ENCODE measurements at places on chromosomes 4 and X.

DNA sequence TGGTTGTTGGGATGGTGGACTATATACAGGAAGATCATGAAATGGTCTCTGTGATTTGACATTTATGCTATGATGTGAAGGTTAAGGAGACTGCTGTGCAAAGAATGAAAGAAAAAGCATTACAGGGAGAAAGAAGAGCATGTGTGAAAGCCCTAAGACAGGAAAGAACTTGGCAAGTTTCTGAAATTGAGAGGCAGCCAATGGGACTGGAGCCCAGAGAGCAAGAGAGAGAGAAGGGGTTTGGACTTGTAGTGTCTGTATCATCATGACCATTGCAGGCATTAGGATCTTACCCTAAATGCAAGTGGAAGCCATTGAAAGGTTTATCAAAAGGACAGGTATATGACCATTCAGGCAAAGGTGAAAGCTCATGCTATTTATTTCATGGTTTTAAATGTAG lies 147.1 kb downstream of the NAA11 start:
- DNase-seq: no peak

DNA sequence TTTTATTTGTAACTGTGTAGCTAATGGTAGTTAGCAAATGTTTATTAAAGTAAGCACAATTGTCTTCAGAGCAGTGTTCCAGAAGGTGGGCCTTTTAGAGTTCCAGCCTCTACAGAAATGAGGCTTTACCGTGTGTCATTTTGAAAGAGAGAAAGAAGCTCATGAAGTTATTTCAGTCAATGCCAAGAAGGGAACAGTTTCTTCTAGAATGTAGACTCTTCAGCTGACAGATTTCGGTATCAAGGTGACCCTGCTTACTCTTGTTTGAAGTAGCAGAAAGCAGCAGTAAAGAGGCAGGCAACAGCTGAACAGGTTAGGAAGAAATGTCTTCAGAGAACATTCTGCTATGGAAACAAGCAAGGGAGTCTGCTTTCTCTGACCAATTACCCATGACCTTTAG lies 93.6 kb downstream of the TASL start:
- no peak for DNase-seq

DNA sequence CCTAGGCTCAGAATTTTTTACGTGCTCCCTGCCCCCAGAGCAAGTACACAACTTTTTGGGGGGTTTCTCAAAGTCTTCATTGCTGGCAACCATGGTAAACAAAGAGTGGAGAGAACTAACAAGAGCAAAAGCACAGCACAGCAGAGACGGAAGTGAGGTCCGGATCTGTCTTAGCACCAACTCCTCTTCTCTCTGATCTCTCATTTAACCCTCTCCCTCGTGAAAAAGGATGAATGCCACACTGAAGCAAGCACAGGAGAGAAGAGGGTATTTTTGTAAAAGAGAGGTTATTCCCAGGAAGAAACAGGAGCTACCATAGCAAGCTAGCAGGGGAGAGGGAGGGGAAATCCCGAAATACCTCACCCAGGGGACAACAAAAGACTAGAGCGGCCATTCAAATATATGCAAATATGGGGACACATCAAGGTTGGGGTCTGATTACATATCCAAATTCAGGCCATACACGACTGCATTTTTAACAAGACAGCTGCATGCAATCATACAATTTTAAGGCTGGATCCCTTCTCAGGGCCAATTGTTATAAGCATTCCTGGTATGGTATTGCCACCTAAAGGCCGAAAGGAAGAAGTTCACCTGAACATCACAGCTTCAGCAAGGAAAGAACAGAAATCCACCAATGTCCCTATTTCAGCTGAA lies 46.6 kb downstream of the CD40LG start:
- DNase-seq: no peak

DNA sequence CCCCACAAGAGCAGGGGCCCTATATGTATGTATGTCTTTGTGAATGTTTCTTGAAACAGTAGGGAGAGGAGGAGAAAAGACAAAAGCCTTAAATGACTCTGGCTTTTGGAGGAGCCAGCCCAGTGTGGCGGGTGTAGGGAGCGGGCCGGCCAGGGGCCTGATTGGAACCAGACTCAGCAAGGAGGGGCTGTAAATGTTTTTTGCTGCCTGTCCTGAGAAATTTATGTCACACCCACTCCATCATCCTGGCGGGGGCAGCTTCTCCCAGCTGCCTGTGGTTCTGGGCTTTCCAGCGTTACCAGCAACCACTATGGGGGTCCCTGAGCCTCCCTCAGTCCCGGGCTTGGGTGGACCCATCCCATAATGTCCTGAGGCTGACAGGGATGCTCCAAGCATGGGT lies 130.8 kb downstream of the PJA1 start:
- DNase-seq: no peak

GRCh38 chr4:119657111-119657611 lies 28.6 kb upstream of the PDE5A start:
- DNase-seq: no peak

DNA sequence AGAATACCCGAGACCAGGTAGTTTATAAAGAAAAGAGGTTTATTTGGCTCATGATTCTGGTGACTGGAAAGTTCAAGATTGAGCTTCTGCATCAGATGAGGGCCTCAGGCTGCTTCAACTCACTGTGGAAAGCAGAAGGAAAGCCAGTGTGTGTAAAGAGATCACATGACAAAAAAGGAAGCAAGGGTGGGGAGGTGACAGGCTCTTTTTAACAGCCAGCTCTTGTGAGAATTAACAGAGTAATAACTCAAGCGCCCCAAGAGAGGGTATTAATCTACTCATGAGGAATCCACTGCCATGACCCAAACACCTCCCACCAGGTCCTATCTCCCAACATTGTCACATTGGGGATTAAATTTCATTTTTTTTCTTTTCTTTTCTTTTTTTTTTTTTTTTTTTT lies 6.3 kb upstream of the YIPF6 start:
- no peak for DNase-seq

GRCh38 chr4:8523766-8524165 lies 56.4 kb upstream of the GPR78 start:
- DNase-seq: no peak

DNA sequence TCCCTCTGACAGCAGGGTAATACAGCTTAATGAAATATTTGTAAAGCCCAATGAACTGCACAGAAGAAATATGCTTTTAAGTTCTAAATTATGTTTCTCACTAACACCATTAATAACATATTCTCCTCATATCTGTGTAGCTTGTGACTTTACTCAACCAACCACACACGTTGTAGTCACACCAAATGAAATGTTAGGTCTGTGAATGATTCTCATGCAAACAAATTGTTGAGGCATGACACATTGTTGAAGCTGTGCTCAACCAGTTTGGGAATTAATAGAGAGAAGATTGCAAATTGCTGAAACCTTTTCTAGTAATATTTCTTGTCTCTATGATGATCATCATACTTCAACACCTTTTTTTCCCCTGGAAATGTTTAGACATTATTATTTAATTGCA lies 645.9 kb downstream of the PCDH7 start:
- DNase-seq: no peak

- DNase-seq: no peak
Observed at GRCh38 chr4:186167605-186168004, 23.8 kb upstream of the CYP4V2 start.

- DNase-seq: no peak
Observed at GRCh38 chr4:14254252-14254651, 626.7 kb upstream of the BOD1L1 start.

DNA sequence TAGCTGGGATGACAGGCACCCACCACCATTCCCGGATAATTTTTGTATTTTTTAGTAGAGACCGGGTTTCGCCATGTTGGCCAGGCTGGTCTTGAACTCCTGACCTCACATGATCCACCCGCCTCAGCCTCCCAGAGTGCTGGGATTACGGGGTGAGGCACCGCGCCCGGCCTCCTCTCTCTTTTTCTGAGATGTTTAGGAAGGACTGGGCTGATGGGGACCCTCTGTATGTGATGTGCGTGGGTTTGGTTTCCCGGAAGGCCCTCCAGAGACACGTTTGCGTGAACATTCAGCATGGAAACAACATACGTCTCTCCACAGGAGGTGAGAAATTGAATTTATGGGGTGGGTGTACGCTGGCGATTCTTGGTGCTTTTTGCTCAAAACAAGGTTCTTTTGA lies 18.6 kb downstream of the SHOX start:
- DNase-seq: no peak

DNA sequence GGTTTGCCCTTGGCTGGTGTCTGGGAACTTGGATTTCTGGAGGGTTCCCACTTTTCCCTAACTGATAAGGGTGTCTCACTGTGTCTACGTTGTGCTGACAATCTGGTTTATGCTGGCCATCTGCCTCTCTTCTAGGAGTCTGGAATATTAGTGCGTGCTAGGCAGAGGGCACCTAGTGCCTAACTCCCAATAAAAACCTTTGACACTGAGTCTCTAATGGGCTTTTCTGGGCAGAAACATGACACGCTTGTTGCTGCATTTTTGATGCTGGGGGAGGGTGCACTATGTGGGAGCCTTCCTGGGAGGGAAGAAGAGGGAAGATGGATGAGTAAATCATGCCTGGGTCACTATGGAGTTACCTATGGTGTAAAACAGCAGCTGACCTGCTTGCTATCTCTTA lies 16.3 kb upstream of the ZNF41 start:
- DNase-seq: no peak

DNA sequence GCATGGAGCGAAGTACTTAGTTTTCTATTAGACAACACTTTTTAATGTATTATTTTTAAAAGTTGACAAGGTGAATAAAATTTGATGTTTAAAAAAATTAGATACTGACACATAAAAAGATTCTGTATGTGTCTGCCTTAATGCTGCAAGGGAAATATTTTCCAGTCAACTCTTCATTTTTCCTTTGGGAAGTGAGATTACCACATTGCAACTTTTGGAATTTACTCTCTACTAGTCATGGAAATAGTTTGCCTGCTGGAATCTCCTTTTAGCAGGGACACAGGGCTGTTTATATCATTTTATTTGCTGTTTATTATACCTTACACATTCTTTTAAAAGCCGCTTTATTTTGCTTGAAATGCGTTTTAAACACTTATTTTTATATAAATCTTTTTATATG lies 135.1 kb downstream of the MID1 start:
- DNase-seq: no peak

GRCh38 chrX:100830547-100830946 lies 10.4 kb downstream of the CSTF2 start:
- DNase-seq: no peak

- no peak for DNase-seq
Observed at GRCh38 chr4:38308728-38309311, 348.6 kb downstream of the PTTG2 start.

GRCh38 chr4:90442619-90443018 lies 315.4 kb downstream of the CCSER1 start:
- no peak for DNase-seq

GRCh38 chr4:76206222-76206942 lies 7.2 kb downstream of the SCARB2 start:
- DNase-seq: no peak

DNA sequence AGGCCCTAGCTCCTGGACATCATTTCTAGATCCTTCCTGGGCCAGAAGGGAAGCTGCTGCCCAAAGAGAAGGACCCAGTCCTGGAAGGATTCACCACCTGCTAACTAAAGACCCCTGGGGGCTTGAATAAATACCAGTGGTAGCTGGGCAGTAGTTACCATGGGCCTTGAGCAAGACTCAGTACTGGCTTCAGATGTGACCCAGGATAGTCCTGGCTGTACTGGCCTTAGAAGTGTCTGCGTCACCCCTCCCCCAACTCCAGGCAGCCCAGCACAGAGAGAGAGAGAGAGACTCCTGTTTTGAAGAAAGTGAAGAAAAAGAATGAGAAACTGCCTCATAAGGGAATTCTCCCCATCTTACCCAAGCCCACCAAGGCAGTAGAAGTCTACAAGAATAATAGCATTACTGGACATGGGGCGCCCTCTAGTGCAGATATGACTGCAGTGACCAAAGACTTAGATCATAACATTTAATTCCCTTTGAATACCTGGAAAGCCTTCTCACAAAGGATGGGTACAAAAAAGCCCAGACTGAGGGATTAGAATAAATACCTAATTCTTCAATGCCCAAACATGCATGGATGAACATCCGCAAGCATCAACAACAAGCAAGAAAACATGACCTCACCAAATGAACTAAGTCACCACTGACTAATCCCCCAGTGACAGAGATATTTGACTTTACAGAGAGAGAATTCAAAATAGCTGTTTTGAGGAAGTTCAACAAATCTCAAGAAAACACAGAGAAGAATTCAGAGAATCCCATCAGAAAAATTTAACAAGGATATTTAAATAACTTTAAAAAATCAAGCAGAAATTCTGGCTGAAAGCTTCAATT lies 171.8 kb downstream of the HNRNPD start:
- DNase-seq: no peak

- DNase-seq: no peak
Observed at GRCh38 chr4:121651597-121651996, 45.2 kb downstream of the ANXA5 start.

DNA sequence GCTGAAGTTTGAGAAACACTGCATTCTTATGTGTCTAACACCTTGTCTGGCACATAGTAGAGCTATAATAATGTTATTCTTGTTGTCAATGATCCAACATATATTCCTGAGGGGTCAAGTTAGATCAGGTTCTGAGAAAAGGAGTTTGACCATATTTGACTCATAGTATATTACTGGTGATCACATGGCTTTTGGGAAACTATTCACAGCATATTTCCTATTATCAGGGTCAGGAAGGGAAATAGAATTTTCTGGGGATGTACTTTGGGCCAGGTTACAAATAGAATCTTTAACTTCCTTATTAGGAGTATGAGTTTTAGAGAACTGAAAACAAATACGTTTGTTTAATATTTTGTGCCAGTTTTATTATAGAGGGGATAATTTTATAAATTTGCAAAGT lies 11.6 kb downstream of the IL15 start:
- no peak for DNase-seq

GRCh38 chr4:113733685-113734084 lies 27.9 kb downstream of the CAMK2D start:
- no peak for DNase-seq

DNA sequence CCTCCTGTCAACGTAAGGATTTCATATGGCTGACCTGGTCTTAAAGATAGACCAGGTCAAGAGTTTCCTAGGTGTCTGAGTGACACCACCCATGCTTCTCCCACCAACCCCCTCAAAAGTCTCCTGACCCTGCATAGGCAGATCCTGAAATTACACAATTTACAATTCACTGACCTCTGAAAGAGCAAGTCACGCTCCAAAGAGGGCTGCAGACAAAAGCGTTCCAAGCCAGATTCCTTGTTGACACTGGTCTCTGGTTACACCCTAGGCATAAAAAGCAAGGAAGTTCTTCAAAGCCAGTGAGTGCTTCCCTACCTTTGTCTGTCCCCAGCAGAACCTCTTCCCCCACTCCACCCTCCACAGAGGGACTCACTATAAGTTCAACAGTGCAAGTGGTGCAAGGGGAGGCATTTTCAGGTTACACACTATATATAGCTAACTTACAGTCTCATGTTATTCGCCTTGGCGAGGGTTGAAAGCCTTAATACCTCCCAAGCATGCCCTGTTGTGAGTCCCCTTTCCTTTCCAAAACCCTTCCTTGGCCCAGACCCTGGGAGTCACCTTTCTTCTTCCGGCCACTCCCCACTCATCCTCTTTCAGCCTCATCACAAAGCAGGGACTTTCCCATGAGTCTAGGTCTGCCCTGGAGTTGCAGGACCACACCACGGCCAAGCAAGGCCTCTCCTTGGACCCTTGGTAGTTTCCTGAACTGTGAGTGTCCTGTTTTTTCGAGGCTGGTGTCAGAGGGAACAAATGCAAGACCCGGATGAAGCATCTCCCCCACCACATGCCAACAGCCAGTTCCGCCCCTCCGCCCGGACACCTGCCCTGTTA lies 58.0 kb upstream of the KLF3 start:
- DNase-seq: no peak
